ENCODE measurements at places on chromosomes 1 and 21.

GRCh38 chr1:111598544-111598943, 21.0 kb upstream of the RAP1A start:
- DNase-seq = no peak

DNA sequence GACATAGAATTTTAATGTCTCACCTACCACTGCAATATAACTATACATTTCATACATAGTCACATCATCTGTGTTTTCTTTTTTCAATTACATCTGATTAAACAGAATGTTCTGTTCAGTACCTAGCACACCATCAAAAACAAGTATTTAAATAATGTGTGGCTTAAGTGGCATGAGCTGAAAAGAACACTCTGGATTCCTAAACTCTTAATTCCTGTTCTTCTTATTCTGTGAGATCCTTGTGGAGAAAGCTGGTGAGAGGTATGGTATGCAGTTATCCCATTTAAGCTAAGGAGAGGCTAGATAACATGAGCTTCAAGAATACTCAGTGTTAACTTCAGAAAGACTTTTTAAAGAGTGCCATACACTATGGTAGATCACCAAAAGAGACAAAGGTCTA, 5.5 kb downstream of the TP53BP2 start:
- no peak for DNase-seq

- DNase-seq = no peak
These were observed 11.6 kb downstream of the SCYL3 start for GRCh38 chr1:169882039-169882511.

DNA sequence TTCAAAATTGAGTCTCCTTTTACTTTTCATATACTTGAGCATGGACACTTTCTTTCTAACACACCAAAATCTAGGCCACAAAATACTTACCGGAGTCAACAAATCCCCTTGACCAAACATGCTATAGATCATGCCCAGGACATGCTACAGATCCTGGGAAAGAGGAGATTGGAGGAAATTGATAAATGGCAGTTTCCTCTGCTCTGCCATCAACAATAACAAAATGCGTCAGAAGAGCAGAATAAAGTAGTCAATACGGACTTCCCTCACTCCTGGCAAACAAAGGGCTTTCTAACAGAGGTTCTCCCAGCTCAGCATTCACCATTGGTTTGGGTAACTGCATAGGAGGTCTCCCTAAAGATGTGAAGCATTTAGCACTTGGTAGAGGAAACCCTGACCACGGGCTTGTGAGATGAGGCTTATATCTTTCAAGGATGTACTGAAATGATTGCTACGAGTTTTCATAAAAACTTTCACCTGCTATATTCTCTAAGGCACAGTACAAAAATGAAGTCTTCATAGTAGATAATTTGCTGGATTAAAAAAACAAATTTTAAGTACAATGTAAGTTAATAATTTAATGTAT, 283.8 kb upstream of the RUNX1 start:
- DNase-seq = no peak

DNA sequence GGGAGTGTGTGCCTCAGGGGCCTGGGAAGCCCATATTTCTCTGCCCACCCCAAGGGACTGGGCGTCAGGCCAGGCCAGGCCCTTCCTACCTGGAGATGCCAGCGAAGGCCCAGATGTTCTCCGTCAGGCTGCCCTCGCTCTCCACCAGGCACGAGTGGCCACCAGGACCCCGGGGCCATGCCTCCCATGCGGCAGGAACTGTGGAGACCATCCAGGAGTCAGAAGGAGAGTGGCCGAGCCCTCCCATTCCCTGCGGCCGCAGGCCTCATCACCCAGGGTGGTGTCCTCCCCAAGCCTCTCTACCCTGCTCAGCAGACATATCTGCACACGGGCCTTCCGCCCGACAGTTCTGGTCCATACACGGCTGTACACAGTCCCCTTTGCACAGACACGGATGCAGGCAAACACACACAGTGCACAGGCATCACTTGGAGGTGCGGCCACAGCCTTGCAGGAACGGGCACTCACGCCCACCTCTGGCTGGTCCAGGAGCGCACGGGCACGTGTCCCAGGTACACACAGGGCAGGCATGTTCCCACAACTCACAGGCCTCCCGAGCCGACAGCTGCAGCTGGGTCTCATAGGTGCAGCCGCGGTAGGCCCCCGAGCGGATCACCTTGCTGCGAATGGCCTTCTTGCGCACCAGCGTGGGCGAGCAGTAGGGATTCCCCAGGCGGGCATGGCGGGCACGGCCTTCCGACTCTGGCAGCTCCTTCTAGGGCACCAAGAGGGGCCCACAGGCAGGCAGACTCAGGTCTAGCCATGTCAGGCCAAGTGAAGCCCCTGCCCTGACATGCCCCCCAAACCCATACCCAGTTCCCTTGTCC, 5.9 kb upstream of the KIF17 start:
- no peak for DNase-seq

GRCh38 chr1:101198842-101199636, 37.8 kb upstream of the S1PR1 start:
- DNase-seq = no peak

- DNase-seq = no peak
These were observed 41.0 kb upstream of the APOBEC4 start for GRCh38 chr1:183694066-183694465.

- no peak for DNase-seq
These were observed 5.7 kb downstream of the AHDC1 start for GRCh38 chr1:27598295-27598687.

DNA sequence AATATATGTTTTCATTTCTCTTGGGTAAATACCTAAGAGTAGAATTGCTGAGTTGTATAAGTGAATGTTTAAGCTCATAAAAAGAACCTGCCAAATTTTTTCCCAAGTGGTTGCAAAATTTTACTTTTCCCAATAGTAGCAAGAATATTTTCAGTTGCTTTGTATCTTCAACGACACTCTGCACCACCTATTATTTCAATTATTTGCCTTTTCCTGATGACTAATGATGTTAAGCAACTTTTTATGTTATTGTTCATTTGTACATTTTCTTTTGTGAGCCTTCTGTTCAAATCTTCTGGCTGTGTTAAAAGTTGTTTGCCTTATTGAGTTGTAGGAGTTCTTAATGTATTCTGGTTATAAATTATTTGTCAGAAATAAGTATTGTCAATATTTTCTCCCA, 299.1 kb upstream of the NRIP1 start:
- no peak for DNase-seq

- peak; percentile 58 for DNase-seq
These were observed 72.8 kb downstream of the CD2 start for GRCh38 chr1:116826818-116827606.

DNA sequence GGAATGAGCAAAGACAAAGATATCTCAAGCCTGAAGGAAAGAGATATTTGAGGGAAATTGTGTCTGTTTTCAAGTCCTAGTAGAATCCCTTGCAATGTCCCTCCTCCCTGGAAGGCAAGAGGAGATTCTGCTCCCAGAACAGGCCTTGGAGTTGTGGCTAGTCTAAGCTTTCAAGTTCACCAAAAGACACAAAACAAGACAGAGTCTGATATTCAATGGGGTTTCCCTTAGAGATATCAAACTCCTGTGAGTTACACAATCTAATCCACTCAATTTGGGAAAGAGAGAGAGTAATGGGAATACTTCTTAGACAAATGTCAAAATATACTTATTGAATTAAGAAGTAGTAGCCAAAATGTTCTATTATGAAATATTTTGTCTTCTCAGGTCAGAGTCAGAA, 162.8 kb upstream of the ADAMTS5 start:
- no peak for DNase-seq

- peak; percentile 26 for DNase-seq
These were observed 481.1 kb downstream of the PTBP2 start for GRCh38 chr1:97202481-97203380.

- no peak for DNase-seq
These were observed 34.3 kb upstream of the COL6A1 start for GRCh38 chr21:45947296-45947695.

DNA sequence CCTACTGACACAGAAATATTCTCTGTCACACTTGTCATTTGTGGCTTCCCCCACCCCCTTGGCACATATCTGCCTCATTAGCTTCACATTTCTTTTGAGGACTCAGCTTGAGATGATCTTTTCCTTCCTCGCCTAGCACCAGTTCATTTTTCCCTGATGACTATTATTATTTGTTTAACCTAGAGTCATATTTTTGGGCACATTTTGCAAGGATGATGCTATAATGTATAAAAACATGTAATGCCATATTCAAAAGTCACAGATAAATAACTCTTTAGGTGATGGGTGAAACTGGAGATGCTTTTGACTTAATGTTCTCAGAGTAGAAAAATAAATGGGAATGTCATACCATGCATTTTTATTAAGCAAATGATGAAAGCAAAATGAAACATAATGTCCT, 202.7 kb downstream of the BACH1 start:
- peak; percentile 85 for DNase-seq

DNA sequence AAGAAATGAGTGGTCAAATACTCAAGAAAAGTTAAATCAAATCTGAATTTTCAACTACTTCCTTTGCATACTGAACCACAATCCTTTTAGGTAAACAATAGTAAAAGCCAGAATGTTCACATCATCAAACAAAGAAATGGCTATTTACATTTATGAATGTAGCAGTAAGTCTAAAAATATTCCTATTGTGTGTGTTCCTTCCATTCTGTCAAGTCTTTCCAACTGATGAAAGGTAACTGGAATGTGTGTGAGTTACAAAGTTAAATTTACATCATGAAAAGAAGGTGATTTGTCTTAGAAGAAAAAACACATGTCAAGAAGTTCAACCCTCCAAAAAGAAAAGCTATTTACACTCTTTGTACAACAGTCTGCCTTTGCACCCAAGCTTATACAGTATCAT, 203.1 kb downstream of the SIPA1L2 start:
- DNase-seq = no peak

- no peak for DNase-seq
These were observed 1.6 kb downstream of the ADAM15 start for GRCh38 chr1:155052439-155053395.

DNA sequence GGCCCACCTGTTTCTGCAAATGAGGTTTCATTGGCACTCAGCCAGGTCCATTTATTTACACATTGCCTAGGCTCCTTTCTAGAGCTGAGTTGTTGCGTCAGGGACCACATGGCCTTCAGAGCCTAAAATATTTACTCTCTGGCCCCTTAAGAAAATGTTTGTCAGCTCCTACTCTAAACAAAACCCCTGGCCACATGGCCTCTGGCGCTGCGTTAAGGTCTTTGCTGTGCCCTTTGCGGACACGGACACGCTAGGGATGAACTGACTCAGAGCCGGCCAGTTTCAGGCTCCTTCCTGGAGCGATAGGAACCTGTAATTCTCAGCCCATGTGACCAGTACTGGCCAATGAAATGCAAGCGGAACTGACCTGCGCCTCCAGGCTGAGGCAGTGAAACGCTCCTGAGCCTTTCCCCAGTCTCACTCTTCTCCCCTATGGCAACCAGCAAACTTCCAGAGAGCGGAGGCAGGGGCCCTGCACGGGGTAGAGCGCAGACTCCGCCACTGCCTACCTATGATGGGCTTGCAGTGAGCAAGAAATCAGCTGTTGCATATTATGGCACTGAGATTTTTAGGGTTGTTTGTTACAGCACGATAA, 160.3 kb downstream of the ETS2 start:
- DNase-seq = peak; percentile 65

- no peak for DNase-seq
These were observed 3.8 kb upstream of the TAL1 start for GRCh38 chr1:47235806-47236205.

GRCh38 chr1:175171036-175171913, 21.3 kb downstream of the KIAA0040 start:
- no peak for DNase-seq

DNA sequence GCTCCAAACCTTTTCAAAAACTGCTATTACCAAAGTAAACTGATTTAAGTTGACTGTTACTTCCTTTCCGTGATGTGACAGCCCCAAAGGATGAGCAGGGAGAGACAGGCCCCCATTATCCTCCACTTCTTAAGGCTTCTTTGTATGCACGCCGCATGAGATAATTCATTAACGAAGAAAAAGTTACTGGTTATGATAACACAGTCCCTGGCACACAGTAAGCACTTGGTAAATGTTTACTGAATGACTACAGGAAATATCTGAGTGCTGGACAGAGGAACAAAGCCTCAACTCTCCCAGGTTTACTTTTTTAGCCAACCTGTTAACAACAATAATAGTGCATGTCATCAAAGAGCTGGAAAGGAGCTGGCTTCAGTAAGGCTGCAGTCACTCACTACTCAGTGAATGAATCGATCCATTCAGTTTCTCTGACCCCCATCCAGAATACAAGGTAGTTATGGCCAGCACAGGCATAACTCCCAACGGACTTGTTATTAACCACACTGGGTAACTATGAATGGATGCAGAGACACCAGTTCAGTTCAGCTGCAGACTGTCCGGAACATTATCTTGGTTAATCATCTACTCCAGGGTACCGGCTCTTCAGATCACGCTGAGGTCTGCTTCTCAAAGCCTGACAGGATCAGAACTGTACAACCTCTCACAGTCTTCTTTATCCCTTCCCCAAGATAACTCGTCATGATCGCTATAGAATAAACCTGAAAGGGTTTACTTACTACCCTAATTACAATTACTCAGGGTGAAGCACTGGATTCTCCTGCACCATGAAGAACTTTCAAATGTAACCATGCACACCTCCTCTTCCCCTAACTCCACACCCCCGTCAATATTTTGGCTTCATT, 58.3 kb downstream of the TGFBR3 start:
- DNase-seq = no peak

- no peak for DNase-seq
These were observed 114.7 kb upstream of the IRF2BP2 start for GRCh38 chr1:234724516-234725176.

DNA sequence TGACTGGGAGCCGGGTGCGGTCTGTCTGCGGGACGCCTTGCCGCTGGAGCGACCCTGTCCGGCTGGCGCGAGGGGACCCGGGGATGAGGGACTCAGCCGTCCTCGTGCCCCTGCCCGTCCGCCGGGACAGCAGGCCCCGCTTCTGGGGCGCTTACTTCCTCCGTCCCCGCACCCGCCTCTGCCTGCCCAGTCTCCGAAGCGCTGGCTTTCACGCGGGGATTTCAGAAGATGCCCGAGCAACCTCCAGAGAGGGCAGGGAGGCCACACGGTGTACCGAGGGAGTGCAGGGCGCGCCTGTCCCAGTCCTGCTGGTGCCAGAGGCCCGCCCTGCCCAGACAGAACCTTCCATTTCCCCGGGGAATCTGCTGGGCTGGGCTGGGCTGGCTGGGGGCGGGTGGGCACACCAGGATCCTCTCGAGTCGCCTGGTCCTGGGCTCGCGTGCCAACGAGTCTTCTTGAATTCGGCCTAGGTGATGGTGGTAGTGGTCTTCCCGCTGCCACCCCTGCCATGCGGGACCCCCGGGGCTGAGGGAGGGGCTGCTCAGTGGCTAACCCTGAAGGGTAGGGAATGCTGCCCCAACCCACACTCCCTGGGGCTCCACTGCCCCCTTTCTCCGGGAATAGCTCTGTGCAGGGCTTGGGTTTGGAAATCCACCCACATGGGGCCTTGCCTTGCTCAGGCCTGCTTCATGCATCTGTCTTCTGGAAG, 2.5 kb upstream of the TRPM2 start:
- no peak for DNase-seq

DNA sequence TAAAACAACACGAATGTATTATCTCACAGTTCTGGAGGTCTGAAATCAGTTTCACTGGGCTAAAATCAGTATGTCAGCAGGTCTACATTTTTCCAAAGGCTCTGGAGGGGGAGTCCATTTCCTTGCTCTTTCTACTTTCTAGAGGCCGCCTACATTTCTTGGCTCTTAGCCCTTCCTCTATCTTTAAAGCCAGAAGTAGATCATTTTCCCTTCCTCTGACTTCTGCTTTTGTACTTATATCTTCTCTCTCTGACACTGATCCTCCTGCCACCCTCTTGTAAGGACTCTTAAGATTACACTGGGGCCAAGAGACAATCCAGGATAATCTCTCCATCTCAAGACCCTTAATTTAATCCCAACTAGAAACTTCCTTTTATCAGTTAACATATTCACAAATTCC, 41.4 kb downstream of the MSH4 start:
- DNase-seq = no peak

Measured in EL (cell line).